ENCODE measurements at places on chromosomes 6 and 20.

DNA sequence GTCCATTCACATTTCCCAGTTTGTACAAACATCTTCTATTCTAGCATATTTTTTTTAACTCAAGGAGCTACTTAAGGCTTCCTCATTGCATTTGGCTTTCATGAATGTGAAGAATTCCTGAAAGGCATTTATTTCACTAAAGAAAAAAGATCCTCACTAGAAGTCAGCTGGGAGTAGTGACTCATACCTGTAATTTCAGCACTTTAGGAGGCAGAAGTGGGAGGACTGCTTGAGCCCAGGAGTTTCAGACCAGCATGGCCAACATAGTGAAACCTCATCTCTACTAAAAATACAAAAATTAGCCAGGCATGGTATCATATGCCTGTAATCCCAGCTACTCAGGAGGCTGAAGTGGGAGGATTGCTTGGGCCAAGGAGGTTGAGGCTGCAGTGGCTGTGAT, 30.9 kb upstream of the XRN2 start:
- no peak for DNase-seq

- no peak for DNase-seq
Observed at GRCh38 chr6:160120087-160120486, 1.5 kb upstream of the SLC22A1 start.

- no peak for DNase-seq
Observed at GRCh38 chr6:73050706-73051105, 174.6 kb downstream of the KHDC1L start.

GRCh38 chr6:165298875-165299274, 10.5 kb downstream of the C6orf118 start:
- no peak for DNase-seq

- no peak for DNase-seq
Observed at GRCh38 chr20:37111926-37112455, 16.2 kb upstream of the RBL1 start.

GRCh38 chr20:17571153-17571527, 1.3 kb downstream of the DSTN start:
- DNase-seq = no peak

DNA sequence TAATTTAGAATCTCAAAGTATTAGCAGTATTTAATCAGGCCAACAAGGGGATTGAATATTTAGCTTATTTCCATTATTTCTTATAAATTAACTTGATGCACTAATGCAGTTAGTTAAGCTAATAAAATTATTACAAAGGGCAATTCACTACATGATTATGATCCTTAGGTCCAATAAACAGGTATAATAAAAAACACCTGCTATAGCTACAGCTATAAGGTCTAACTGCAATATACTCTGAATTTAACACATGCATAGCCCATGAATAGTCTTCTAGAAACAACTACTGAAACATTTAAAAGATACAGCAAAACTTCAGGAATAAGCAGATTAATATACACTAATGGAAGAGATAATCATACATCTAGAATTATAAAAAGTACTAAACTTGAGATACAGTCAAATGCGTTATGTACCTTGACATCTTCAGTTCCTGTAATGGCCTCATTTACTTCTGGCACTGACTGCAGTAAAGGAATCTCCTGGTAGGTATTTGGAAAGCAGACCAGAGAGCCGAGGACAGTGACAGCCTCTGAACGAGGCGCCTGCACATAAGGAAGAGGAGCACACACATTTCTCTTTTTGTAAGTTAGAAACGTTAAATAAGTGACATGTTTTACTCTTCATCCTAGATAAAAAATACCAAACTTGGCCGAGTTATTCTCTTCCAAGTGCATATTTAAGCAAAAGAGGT, 168.5 kb downstream of the INSM1 start:
- DNase-seq = no peak

DNA sequence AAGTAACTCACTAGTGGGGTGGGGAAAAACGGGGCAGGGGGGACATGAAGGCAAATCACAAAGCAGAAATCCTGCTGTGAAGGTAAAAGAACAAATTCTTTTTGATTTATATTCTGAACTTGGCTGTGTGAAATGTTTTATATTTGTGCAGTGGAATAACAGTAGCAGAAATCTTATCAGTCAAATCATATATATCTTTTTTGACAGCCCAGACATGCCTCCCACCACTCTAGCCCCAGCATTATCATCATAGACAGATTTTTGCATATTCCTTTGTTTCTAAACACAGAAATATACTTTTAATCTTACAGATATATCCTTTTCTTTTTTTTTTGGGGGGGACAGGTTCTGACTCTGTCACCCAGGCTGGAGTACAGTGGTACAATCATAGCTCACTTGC, 97.4 kb downstream of the PREP start:
- no peak for DNase-seq

GRCh38 chr20:53774461-53775203, 181.0 kb upstream of the ZNF217 start:
- no peak for DNase-seq

- no peak for DNase-seq
Observed at GRCh38 chr6:166743406-166744222, 116.6 kb upstream of the RPS6KA2 start.

DNA sequence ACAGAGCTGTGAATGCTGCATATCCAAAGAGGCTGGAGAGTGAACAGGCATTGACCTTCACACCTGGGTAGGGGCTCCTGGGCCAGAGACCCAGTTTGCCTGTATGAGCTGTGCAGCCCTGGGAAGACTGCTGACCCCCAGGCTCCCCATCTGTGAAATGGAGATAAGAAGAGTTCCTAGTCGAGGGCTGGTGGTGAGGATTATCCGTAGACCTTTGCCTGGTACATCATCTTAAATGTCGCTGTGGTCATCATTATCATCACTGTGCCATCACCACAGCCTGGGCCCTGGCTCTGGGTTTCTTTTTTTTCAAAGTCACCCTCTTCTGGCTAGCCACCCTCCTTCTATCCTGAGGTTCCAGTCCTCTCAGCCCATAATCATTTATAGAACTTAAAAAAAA, 12.0 kb downstream of the AGPAT4 start:
- DNase-seq = no peak

- no peak for DNase-seq
Observed at GRCh38 chr20:36493801-36494114, 47.6 kb upstream of the MYL9 start.

DNA sequence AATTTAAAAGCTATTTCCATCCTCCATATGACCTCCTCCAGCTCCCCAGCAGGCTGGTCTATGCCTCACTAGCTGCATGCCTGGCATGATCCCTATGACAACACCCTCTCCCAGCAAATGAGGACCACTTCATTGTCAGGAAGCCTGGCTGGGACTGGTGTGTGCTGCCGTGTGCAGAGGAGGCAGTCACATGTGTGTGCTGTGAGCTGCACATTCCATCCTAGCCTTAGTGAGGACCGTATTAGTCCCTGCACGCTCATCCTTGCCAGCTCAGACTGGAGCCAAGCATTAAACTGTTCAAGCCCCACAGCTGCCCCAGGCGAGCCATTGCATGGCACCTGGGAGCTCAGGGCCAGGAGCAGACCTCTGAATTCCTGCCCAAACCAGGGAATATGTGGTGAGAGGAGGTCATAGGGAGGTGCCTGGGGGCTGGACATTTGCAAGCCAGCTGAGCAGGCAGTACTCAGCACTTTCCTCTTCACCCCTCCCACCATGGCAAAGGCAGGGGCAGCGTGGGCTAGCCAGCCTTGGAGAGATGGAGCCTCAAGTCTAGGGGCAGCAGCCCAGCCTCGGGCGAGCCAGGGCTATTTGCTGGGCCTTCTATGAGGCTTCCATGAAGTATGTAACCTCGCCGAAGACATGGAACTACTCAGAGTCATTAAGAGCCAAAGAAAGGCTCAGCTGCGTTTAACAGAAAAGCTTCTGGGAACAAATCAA, 8.7 kb upstream of the CCN5 start:
- no peak for DNase-seq

DNA sequence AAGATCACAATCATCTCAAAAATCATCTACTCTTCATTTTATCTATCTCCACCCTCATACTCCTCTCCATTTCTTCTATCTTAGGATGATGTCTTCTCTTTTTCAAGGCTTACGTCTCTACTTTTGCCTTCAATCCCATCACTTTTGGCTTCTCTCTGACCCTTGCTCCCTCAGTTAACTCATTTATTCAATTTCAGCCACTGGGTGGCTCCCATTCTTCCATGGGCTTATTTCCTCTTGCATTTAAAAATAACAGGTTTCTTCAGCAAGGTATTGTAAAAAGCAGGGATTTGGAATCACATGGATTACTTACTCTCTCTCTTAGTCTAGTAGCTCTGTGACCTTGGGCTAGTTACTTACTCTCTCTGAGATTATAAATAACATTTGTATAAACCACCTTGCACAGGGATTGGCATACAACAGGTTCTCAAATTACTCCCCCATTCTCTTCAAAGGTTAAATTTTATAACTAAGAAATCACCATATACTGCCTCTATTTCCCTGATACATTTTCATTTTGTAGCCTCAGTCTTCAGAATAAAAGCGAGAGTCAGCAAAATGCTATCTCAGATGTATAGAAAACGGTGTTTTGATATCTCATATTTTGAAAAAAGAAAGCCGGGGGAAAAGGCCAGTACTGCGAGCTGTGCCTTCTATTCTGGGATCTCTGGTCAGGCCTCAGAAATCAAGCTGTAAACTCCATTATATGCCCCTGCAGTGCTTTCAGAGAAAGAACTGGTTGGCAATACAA, 5.5 kb downstream of the ZSCAN12 start:
- peak; percentile 38 for DNase-seq

DNA sequence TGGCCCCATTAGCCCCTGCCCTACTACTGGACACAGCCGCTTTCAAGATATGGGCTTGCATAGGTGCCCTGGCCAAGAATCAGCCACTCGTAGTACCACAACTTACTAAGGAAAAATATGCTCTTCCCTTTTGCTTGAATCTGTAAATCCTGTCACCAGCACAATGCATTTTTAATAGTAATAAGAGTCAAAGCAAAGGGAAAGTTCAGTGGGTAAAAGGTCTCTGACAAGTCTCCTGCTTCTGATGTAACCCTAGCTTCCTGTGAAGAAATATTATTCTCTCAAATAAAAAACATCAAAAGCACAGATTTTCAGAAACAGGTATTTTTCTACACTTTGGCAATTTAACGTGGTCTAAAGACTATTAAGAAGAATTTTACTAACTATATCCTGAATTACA, 373.8 kb downstream of the GJA1 start:
- DNase-seq = no peak

DNA sequence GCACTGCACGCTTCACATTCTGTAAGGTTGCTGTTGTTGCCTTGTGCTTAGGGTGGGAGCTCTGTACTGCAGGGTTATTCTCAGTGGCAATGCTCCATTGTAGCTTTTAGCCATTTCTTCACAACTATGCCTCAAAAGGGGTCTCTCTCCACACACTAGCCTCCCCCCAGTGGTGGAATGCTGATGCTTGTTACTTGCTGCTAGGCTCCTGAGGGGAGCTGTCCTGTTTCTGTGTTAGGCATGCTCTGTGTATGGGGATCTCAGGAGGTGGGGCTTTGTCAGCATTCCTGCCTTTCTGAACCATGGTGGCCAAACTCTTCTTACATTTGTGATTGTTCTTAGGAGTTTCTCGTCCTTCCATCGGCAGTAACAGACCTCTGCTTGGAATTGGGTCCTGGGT, 18.8 kb downstream of the TMEM170B start:
- no peak for DNase-seq

DNA sequence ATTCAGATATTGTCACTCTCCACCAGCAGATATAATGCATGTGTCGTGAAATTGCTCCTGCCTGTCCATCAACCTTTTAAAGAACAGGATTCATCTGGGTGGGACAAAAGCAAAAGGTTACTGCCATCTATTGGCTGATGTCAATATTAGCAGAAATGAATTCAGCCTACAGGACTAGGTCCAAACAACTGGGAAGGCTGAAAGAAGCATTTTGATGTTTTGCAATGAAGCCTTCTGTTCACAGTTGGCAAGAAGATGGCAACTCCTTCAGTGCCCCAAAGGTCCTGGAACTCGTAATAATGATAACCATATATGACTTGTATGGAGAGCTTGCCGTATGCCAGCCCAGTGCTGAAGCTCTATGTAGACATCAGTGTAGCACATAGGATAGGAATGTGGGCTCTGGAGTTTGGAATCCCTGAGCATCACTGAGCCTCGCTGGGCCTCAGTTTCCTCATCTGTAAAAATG, 7.5 kb downstream of the BCAS1 start:
- DNase-seq = peak; percentile 66

DNA sequence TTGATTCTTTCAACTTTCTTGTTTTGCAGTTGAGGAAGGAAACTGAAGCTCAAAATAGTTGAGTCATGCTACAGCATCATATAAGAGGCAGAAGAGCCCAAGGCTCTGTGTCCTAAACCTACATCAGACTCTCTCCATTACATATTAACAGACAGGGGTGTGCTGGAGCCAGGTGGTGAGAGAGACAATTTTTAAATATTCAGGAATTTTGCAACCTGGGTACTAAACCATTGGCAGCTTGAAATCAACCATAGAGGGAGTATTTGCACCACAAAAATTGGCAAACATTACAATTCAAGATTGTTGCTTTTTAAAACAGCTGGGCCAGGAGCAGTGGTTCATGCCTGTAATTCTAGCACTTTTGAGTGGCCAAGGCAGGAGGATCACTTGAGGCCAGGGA, 65.8 kb upstream of the SOX4 start:
- peak; percentile 10 for DNase-seq

GRCh38 chr6:169650241-169650958, 51.4 kb downstream of the WDR27 start:
- DNase-seq = no peak

DNA sequence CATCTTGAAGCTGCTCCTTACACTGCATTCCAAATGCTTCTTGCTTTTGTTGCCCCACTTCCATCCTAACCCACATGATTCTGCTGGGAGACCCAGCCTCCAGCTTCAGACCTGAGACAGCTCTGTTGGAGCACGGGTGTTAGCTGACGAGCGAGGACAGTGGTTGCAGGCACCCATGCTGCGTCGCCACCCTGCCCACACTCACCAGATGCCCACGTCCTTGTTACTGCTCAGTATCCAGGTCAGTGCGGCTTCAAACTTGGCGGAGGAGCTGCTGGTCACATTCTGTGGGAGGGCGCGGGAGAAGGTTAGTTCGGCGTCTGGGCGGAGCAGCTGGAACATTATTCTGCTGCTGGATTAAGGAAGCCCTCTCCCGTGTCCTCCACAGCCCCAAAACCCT, 9.0 kb downstream of the LEMD2 start:
- no peak for DNase-seq

DNA sequence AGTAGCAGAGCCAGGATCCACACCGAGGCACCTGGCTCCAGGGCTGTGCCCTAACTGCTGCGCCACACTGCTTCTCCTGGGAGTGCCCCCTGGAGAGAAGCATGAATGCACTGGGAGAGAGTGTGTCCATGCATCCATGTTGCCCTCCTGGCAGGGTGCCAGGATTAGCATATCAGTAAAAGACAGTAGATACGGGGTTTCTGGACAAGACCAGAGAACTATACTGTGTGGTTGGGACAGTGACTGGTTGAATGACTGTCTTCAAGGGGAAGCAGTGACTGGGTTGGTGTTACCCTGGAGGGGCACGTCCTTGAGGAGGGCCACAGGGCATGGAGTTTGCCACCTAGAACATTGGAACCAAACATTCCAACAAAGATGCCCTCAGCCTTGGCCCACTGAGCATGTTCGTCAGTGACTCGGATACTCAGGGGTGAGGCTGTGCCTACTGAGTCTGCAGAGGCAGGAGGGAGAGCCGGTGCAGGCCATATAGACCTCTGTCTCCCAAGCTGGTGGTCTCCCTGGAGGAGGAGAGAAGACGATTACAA, 288.8 kb downstream of the CDC5L start:
- DNase-seq = no peak
